ENCODE measurements at places on chromosomes 2 and 18.

DNA sequence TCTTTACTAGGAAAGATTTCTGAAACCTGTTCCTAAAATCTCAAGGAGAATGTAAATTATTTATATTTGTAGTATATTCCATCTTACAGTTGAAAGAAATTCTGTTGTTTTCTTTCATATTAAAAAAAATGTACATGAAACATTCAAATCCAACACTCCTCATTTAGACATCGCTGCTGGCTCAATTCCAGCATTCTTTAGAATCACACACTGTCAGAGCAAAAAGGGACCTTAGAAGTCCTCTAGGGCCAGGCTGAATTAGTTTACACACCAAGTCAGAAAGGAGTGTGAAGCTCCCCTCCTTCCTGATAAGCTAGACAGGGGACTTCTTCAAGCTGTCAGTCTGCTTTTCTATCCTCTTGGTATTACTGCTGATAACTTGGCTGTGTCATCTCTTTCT lies 158.6 kb upstream of the LTBP1 start:
- DNase-seq = peak; percentile 23

GRCh38 chr2:137287913-137288639 lies 522.7 kb downstream of the THSD7B start:
- no peak for DNase-seq

- no peak for DNase-seq
These were observed 345.1 kb downstream of the CYP26B1 start for GRCh38 chr2:71802556-71802955.

GRCh38 chr2:23492337-23492675 lies 107.3 kb downstream of the KLHL29 start:
- no peak for DNase-seq

DNA sequence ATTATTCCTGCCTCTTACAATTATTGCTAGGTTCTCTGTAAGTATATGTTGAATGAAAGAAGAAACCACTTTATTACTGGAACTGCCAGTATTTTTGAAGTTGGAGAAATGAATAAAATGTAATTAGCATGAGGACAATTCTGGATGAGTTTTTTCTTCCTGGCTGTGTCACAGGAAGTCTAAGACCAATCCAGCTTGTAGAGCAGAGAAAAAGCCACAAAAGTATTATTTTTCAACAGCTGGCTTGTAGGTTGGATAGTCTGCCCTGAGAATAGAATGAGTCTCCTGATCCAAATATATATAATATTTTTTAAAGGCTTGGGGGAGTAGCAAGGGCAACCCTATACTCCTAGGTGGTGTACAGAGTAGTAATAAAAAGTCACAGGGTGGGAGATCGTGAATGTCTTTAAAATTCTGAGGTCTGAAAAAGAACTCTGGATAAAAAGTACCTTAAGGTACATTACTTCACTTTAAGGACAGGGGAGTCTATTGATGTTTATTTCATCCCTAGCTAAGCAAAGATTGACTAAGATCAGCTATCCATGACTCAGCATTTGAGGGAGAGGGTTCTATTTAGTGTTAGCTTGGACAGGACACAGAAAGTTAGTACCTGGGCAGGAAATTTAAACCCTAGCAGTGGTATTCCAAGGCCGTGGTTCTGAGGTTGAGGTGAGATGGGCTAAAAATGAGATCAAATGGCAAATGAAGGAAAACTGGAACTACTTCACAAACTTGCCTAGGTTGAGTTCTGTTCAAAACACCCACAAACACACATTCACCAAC lies 31.7 kb downstream of the SLC40A1 start:
- DNase-seq = peak; percentile 59

DNA sequence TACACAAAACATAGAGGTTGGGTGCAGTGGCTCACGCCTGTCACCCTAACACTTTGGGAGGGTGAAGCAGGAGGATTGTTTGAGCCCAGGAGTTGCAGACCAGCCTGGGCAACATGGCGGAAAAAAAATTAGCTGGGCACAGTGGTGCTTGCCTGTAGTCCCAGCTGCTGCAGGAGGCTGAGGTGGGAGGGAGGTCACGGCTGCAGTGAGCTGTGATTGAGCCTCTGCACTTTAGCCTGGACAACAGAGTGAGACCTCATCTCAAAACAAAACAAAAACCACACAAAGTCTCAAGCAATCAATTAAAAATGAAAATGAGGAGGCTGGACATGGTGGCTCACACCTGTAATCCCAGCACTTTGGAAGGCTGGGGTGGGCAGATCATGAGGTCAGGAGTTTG lies 4.9 kb downstream of the NOP58 start:
- no peak for DNase-seq

- DNase-seq = no peak
These were observed 36.8 kb downstream of the TRIP12 start for GRCh38 chr2:229884775-229885699.

DNA sequence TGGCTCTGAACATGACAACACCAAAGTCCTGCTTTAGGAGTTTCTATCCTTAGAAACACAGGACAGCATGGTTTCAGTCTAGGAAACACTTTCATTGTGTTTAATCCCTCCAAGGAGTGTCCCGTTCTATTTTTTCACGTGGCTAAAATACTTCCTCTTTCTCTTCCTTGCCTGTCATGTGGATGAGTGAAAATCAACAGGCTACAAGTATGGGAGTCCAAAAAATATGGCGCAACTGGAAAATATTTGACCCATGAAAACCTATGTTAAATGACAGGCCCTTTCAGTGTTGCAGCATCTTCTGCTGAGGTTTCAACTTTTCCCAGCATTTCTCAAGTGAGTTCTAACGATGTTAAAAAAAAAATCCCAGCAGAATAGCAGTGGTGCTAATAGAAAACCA lies 146.3 kb downstream of the LAMA3 start:
- peak; percentile 45 for DNase-seq

- DNase-seq = no peak
These were observed 12.6 kb upstream of the ELAC1 start for GRCh38 chr18:50955253-50955652.

DNA sequence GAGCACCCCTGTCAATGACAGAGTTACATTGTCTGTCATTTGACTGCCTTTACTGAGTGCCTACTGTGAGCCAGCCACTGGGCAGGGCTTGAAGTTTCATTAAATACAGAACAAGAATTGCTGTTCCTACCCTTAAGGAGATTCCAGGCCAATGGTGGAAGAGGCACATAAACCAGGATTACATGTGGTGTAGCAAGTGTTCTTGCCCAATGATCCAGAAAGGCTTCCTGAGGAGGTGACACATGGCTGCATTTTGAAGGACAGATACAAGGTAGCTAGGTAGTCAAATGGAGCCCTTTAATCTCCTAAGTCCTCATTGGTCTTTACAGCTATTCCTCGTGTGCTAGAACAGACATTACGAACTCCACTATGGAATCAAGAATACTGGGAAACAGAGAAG lies 312.7 kb downstream of the ETAA1 start:
- no peak for DNase-seq

- DNase-seq = no peak
These were observed 87.4 kb downstream of the STK39 start for GRCh38 chr2:168159754-168160585.

GRCh38 chr2:178404368-178404767 lies 46.6 kb downstream of the PRKRA start:
- DNase-seq = peak; percentile 85
